ENCODE measurements at places on chromosomes 3 and 15. TPM values are rescaled to one million over a fixed set of nuclear protein-coding genes. Genes with fewer than 3 reads are reported as not detected.

- no peaks in the 10 kb centered on the region for H3K36me3 ChIP-seq
- H3K27ac ChIP-seq: no peak overlapping the region
- no peaks in the 10 kb centered on the region for H3K4me1 ChIP-seq
These were observed 398.6 kb downstream of the ZIC1 start for GRCh38 chr3:147807776-147808175.

GRCh38 chr3:22157848-22158247 is 406.8 kb upstream of the ZNF385D start:
- H3K36me3 ChIP-seq: no peaks in the 10 kb centered on the region
- no peaks in the 10 kb centered on the region for H3K27me3 ChIP-seq
- DNase-seq: no peak
- H3K4me1 ChIP-seq: peaks cover 2% of the 10 kb centered on the region
- H3K27ac ChIP-seq: no peak overlapping the region

Gene ARRDC4
- total RNA-seq: 6.7 TPM

DNA sequence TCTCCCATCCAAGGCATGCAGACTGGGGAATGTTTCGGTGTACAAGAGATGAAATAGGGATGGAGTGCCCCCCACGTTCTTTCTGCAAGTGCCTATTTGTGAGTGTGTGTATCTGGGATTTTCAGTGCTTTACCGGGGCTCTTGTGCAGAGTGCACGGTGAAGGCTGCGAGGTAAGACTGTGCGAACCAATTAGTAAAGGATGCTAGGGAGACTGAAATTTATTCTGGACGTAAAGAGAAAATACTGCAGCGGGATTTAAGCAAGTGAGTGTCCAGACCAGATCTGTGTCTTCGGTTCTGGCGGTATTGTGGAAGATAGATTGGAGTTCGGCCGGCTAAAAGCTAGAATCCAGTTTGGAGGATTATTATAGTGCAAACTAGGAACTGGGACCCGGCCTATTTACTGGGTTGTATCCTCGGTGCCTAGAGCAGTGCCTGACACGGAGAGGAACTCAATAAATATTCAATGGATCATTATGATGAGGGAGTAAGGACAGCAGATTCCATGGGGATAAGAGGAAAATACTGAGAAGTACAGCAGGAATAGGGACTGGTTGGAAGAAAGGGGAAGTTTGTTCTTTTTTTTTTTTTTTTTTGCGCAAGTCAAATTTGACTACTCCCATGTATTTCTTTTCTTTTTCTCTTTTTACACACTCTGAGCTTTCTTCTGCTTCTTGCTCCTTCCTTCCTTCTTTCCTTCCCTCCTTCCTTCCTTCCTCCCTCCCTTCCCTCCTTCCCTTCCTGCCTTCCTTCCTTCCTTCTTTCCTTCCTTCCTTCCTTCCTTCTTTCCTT is 580 bp upstream of the MAGEF1 start:
- peaks cover 19% of the 10 kb centered on the region for H3K36me3 ChIP-seq
- peak overlapping the region; percentile 14 for H3K27ac ChIP-seq
- H3K4me3 ChIP-seq: peak overlapping the region; percentile 98
- peaks cover 31% of the 10 kb centered on the region for H3K4me1 ChIP-seq
- DNase-seq: no peak

Gene CLDN1
- 0.13 TPM for total RNA-seq

Gene RTP1
- not detected for total RNA-seq

GRCh38 chr3:150912501-150912900 is 7.3 kb upstream of the MINDY4B start:
- no peaks in the 10 kb centered on the region for H3K36me3 ChIP-seq
- peaks cover 2% of the 10 kb centered on the region for H3K27me3 ChIP-seq
- H3K4me1 ChIP-seq: no peaks in the 10 kb centered on the region

DNA sequence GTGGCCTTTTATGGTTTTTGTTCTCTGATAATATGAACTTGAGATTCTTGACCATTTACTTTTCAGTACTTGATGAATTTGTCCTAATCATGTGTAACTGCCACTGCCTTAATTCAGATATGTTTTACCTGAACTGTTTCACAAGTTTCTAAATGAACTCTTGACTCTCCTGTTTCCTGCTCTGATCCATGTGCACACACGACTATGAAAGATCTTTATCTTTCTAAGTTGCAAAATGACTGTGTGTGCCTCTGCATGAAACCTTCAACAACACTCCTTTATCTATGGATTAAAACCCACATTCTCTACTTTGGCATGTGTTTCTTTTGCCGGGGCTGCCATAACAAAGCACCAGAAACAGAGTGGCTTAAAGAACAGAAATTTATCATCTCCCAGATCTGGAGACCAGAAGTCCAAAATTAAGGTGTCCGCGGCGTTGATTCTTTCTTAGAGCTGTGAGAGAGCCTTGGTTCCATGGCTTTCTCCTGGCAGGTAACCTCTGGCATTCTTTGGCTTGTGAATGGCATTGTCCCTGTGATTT is 275.0 kb downstream of the ADAMTSL3 start:
- H3K4me1 ChIP-seq: no peaks in the 10 kb centered on the region
- H3K36me3 ChIP-seq: no peaks in the 10 kb centered on the region
- H3K27ac ChIP-seq: no peak overlapping the region
- no peak overlapping the region for H3K4me3 ChIP-seq

Gene KLF15
- total RNA-seq: 0.67 TPM

GRCh38 chr15:26759986-26760385 is 12.9 kb downstream of the GABRB3 start:
- DNase-seq: no peak
- H3K4me3 ChIP-seq: no peak overlapping the region
- no peak overlapping the region for H3K27ac ChIP-seq
- H3K27me3 ChIP-seq: no peaks in the 10 kb centered on the region

- no peaks in the 10 kb centered on the region for H3K27me3 ChIP-seq
- no peak for DNase-seq
- no peak overlapping the region for H3K4me3 ChIP-seq
- H3K36me3 ChIP-seq: no peaks in the 10 kb centered on the region
These were observed 702.0 kb downstream of the GRM7 start for GRCh38 chr3:7562892-7563291.

GRCh38 chr3:47022641-47023071 is 43.2 kb downstream of the NBEAL2 start:
- no peak overlapping the region for H3K4me3 ChIP-seq
- no peak overlapping the region for H3K27ac ChIP-seq
- no peak for DNase-seq
- peaks cover 8% of the 10 kb centered on the region for H3K27me3 ChIP-seq
- peaks cover 8% of the 10 kb centered on the region for H3K36me3 ChIP-seq

Gene THUMPD3
- total RNA-seq: 27.4 TPM

GRCh38 chr15:72835294-72835890 is 51.8 kb upstream of the ADPGK start:
- no peak for DNase-seq
- H3K27ac ChIP-seq: no peak overlapping the region
- peaks cover 4% of the 10 kb centered on the region for H3K4me1 ChIP-seq
- no peaks in the 10 kb centered on the region for H3K27me3 ChIP-seq
- no peak overlapping the region for H3K4me3 ChIP-seq

DNA sequence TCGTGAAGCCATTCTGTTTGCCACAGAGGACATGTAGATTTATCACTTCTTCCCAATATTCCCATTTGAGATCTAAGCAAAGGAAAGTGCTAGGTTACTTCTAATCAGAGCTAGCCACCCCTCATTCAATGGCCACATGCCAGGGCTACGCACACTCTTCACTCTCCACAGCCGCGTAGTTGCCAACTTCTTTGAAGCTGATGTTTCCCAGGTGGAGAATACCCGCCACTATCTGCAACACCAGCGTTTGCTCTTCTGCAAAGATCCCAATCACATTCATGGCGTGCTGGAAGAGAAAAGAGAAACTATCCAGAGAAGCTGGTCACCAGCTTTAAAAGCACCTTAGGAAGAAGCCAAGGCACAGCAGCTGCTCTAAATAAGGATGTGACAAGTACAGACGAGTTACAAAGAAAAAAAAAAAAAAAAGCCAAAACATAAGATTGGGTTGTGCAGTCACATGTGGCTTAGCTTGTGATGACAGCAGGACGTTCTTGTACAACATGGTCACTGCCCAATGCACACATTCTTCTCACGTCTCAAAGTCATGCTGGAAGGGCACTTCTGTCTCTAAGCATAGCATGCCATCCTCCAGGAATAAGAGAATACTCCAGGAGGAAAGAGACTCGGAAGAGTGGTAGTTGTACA is 16.4 kb downstream of the LDHAL6B start:
- H3K27me3 ChIP-seq: no peaks in the 10 kb centered on the region
- H3K4me3 ChIP-seq: no peak overlapping the region
- peaks cover 43% of the 10 kb centered on the region for H3K36me3 ChIP-seq
- H3K27ac ChIP-seq: no peak overlapping the region

GRCh38 chr3:23877329-23877980 is 39.3 kb downstream of the NKIRAS1 start:
- H3K4me3 ChIP-seq: peak overlapping the region; percentile 28
- H3K27me3 ChIP-seq: peaks cover 3% of the 10 kb centered on the region
- no peak overlapping the region for H3K27ac ChIP-seq
- no peak for DNase-seq
- peaks cover 20% of the 10 kb centered on the region for H3K36me3 ChIP-seq

DNA sequence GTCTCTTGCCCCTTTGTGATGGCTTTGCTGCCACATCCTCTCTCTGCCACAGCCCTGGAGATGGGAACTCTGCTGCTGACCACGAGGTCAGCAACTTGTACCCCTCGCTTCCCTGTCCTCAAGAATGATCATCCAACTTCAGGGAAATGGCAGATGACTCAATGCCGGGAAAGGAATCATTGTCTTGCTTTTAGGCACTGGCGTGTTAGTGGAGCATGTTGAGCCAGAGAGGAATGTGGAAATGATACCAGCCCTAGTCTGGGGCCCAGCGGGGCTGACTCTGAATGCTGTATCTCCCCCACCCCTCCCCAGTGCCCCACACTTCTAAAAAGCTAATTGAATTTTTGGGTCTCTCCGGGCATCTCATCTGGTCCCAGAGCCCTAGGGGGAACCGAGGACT is 184.9 kb upstream of the BHLHE40 start:
- no peak for DNase-seq
- no peaks in the 10 kb centered on the region for H3K4me1 ChIP-seq
- H3K4me3 ChIP-seq: no peak overlapping the region
- no peak overlapping the region for H3K27ac ChIP-seq
- H3K36me3 ChIP-seq: peaks cover 71% of the 10 kb centered on the region

Gene CLSTN2
- 0.74 TPM for total RNA-seq

Gene ARGFX
- total RNA-seq: not detected

Gene PLXND1
- total RNA-seq: 1,753 TPM

- no peak overlapping the region for H3K27ac ChIP-seq
- H3K36me3 ChIP-seq: peaks cover 4% of the 10 kb centered on the region
- no peaks in the 10 kb centered on the region for H3K27me3 ChIP-seq
These were observed 408.4 kb upstream of the ADAMTS9 start for GRCh38 chr3:65096110-65096745.

Gene SI
- total RNA-seq: not detected

Gene CCDC80
- total RNA-seq: 3.7 TPM

DNA sequence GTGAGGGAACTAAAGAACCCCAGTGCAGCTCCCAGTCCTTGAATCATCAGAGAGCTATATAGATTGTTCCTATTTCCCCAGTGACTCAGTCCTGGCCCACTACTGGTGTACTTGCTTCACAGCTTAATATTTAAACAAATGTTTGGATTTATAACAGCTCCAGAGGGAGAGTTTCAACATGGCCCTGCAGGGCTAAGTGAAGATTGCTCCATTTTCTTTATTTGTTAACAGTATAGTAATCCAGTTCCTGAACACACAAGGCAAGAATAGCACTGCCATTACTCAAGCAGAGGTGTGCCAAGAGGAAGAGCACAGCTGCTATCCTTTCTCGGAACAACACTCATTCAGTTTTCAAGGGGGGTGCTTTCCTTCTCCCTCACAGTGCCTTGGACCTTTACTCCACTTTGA is 6.5 kb downstream of the SQOR start:
- H3K27me3 ChIP-seq: peaks cover 8% of the 10 kb centered on the region
- no peak overlapping the region for H3K4me3 ChIP-seq
- no peak overlapping the region for H3K27ac ChIP-seq
- H3K36me3 ChIP-seq: no peaks in the 10 kb centered on the region
- H3K4me1 ChIP-seq: no peaks in the 10 kb centered on the region

Gene FAM107A
- 0.18 TPM for total RNA-seq

DNA sequence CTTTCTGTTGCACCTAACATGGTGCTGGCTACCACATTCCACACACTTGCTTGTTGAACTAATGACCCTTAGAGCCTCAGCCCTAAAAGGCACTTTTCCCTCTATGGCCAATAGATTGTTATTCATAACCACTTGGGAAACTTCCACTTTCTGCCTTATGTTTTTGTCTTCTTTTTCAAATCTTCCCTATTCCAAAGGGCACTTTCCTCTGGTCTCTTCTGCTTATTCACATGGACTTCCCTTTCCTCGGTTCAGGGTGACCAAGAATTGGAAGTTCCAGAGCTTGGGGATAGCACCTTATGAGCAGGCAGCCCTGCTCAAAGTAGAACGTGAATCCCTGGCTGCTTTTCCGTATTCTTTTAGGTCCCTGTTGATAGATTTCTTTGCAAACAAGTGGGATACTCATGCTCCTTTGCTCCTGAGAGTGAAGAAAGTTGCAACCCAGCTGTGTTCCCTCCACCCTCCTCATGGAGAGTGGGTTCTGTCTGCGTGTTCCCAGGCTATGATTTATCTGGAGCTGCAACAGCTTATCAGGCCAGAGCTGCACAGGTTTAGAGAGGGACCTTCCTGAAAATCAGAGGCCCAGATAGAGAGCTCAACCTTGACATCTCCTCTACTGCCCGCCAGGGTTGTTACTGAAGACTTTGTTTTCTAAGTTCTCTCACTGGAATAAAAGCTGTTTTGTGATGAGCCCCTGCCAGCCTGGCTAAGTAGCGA is 58.8 kb upstream of the MYZAP start:
- peaks cover 90% of the 10 kb centered on the region for H3K36me3 ChIP-seq
- peak overlapping the region; percentile 28 for H3K4me3 ChIP-seq
- DNase-seq: no peak
- peaks cover 47% of the 10 kb centered on the region for H3K4me1 ChIP-seq
- H3K27ac ChIP-seq: no peak overlapping the region
- H3K27me3 ChIP-seq: peaks cover 8% of the 10 kb centered on the region

- H3K36me3 ChIP-seq: no peaks in the 10 kb centered on the region
- peaks cover 2% of the 10 kb centered on the region for H3K27me3 ChIP-seq
- no peak overlapping the region for H3K27ac ChIP-seq
- H3K4me1 ChIP-seq: no peaks in the 10 kb centered on the region
- no peak overlapping the region for H3K4me3 ChIP-seq
- DNase-seq: no peak
These were observed 215.4 kb downstream of the GREM1 start for GRCh38 chr15:32933236-32933635.

DNA sequence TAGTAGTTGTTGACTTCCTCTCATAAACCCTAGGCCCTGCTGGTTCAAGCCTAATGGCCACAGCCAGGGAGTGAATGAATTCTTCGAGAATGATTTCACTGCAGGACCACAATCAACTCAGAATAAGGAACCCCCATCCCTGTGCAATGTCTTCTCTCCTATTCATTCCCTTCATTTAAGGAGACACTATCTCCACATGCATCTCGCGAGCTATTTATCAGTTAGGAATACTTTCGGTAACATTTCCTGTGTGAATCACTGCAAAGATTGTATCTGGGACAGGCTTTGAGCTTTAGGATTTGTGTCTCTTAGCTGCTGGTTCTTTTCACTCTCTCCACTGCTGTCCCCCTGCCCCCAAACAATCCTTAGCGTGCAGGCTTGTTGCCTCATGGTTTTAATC is 94.4 kb downstream of the MYLK start:
- H3K4me3 ChIP-seq: no peak overlapping the region
- no peak overlapping the region for H3K27ac ChIP-seq
- no peak for DNase-seq
- no peaks in the 10 kb centered on the region for H3K36me3 ChIP-seq

Measured in endothelial cell (in vitro differentiated cells).